Activated CD4-positive, alpha-beta T cell treated with anti-CD3 and anti-CD28 coated beads, Interleukin-2, amount 50 U/mL, for 4 hours (primary cell): ENCODE measurements at places on chromosomes 12 and 14.

GRCh38 chr12:70408004-70408790 is 42.1 kb downstream of the KCNMB4 start:
- DNase-seq, result no peak

DNA sequence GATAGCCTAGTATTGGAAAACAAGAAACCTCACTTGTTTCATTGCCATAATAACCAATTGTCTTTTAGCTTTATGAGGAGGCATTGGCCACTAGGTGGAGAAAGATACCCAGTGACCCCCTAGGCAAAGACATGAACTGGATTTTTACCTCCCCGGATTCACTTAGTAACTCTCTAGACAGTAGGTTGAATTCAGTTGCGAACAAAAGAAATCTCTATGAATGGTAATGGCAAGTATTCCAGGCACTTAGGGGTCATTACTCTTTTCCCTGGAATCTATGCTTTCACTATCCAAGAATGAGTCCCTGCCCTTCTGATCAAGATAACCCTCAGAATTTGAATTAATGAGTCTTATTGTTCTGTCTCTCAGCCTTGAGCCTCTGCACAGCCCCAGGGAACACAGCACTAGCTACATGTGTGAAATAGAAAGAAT is 29.5 kb upstream of the RHOJ start:
- DNase-seq, result no peak

GRCh38 chr12:66779466-66779865 is 100.6 kb upstream of the GRIP1 start:
- DNase-seq, result no peak

DNA sequence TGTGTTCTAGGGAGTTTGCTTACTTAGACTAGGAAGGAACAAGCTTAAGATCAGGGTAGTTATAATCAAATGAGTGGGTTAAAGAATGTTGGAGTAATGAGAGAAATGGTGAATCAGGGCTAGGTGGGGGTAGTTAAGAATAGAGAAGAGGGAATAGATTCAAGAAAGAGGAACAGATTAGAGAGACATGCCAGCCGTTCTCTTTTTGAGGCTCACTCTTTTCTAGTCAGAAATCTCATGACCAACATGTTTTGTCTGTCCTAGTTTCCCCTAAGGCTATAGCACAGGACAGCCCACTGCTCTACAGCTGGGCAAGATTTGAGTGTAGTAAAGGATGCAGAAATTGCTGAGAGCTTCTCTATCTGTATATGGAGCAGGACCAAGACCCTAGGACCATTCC is 258.4 kb downstream of the AKAP6 start:
- DNase-seq, result no peak

- no peak for DNase-seq
These were observed at the start of gene KLRC4 for GRCh38 chr12:10409392-10409791. Gene KLRC4, minus strand, starts transcription at chr12:10409757. Its CDS starts 182 bp downstream, at chr12:10409575.

DNA sequence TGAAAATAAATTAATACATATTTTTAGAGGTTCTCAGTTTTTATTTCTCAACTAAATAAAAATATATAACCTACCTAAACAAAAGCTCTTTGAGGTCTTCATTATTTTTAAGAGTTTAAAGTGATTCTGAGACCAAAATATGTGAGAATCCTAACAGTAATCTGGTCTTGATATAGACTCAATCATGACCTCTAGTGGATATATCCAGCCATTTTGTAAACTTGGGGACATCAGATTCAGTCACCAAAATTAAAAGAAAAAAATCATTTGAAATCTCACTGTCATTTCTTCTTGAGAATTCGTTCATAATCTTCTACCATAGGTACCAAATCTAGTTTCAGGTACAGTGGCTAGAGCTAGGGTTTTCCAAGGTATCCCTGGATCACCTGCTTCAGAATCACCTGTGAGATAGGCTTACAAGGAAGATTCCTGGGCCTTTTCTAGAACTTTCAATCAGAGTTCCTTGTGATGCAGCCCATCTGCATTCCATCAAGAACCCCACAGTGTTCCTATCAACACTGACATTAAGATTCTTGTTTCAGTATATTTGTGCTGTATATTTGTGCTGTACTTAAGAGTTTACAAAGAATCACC is 214.9 kb downstream of the ADAMTS20 start:
- no peak for DNase-seq

GRCh38 chr14:35989736-35990135 is 163.6 kb downstream of the BRMS1L start:
- DNase-seq, result no peak

DNA sequence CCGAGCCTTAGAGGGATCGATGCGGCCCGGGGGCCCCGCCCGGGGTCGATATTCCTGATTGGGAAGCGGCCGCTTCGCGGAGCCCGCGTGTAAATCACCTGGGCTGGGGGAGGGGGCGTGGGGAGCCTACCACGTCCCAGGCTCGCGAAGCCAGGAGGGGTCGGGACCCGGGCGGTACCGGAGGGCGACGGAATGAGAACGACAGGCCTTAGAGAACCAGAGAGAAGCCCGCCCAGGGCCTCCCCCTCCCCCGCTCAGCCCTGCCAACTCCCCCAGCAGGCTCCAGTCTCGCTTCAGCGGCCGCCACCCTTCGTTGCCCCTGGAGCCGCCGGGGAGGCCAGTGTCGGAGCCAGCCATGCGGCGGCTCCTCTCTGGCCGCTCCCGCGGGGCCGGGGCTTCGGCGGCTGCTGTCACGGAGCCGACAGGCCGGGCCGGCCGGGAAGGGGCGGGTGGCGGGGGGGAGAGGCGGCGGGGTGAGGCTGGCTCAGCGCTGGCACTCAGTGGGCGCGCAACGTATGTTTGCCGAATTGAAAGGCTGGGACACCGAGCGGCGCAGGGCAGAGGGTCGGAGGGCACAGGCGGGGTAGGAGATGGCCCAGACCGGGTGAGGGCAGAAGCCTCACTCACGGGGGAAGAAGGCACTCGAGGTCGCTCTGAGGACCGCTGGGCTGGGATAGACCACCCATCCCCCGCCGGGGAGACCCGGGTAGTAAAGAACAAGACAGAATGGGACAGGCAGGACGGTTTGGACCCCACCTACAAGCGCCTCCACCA is 1.4 kb upstream of the DNAJC22 start:
- no peak for DNase-seq

- no peak for DNase-seq
These were observed 100.2 kb downstream of the NUMB start for GRCh38 chr14:73358187-73358586.

- no peak for DNase-seq
These were observed 4.8 kb downstream of the RASSF9 start for GRCh38 chr12:85831327-85831990.

DNA sequence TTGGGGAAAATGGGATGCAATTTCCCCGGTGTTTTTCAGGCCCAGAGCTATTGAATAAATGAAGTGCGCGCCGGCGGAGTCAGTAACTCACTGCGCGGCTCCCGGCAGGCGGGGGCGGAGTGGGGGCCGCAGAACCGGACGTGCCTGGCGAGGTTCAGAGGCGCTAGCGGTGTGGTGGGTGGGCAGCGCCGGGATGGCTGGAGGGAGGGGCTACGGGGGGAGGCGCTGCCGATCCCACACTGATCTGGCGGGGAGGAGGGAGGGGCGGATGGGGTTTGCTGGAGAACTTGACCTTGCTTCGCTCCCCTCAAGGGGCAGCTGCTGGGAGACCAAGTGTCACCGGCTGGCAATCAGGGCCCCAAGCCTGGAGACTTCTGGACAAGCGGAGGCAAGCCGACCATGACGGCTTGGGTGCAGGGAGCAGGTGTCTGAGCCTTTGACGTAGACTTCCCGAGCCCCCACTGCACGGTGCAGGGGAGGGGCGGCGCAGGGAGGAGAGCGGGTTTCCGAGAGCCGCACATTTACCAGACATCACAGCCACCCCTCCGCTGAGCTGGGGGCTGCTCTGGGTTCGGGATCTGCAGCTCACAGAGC is 174.1 kb upstream of the RTL1 start:
- no peak for DNase-seq

GRCh38 chr12:56987011-56987410 is 19.3 kb downstream of the ZBTB39 start:
- DNase-seq, result no peak

GRCh38 chr12:52026263-52026662 is 19.5 kb downstream of the TAMALIN start:
- no peak for DNase-seq

DNA sequence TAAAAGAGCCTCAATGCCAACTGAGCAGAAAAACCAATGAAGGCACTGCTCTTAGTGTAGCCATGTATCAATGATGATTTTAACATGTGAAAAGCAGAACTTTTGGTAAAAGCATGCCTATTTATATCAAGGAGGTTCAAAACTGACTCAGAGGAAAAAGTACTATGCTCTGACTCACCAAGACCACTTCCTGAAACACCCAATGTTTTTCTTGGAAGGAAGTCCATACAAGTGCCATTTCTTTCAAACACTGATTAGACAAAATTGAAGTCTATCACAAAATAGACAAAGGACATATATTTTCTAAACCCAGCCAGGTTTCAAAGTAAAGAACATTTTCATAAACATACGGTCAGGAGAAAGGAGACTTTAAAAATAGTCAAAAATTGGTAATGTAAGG is 88.6 kb downstream of the EPS8 start:
- DNase-seq, result no peak

DNA sequence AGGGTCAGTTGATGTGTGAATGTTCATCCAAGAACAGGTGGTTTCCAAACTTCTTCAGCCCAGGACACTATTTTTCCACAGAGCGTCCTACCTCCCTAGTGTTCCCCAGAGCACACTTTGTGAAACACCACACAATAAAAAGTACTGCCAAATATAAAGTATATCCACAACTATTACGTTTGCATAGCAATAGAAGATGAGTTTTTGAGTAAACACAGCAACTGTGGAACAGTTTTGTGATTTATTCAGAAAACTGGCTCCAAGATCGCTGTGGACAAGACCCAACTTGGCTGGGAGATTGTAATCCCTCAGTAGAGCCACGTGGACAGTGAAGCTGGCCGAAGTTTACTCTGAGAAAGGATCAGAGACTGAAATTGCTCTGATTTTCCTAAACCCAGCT is 14.5 kb upstream of the MAP1LC3B2 start:
- DNase-seq, result no peak

DNA sequence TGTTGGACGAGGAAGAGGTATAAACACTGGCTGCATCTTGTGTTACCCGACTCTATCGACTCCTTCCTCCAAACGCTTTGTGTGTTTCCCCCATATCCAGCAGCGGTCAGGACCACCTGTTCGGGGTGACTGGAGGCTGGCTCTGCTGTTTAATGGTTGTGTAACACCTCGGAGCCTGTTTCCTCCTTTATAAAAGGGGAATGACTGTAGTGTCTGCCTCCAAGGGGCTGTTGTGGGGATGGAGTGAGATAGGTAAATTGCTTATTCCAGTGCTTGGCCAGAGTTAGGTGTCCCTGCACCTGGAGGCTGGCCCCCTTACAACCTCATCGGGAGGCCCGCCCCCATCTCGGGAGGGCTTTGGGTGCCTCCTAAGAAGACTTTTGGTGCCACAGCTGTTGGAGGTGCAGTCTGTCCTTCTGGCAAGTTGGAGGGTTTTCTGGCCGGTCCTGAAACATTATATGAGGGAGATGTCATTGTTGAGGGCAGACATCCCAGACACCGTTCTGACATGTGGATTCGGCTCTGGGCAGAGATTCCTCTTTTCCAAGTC is 1.1 kb downstream of the MLXIP start:
- DNase-seq, result no peak

DNA sequence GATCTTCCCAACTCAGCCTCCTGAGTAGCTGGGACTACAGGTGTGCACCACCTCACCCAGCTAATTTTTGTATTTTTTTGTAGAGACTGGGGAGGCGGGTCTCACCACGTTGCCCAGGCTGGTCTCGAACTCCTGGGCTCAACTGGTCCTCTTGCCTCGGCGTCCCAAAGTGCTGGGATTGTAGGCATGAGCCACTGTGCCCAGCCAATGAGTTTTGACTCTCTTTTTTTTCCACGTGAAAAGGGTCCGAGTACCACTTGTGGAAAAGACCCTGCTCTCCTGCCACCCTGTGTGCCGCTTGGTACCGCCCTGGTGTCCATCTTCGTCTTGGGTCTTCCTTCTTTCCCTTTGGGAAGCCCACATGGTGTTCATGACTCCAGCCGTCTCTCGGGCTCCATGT is 17.6 kb downstream of the TEDC1 start:
- no peak for DNase-seq

- DNase-seq, result no peak
These were observed 158.5 kb downstream of the KLRB1 start for GRCh38 chr12:9449181-9449580.

GRCh38 chr12:114750917-114751316 is 66.9 kb upstream of the TBX3 start:
- no peak for DNase-seq

- no peak for DNase-seq
These were observed 24.4 kb downstream of the ADCY6 start for GRCh38 chr12:48764521-48764920.
